GM12878 (cell line): ENCODE measurements at places on chromosomes 11 and 22.
A peak's percentile ranks its signal among the peaks of the same experiment; 100 is the strongest.

GRCh38 chr11:17722000-17722643 lies 2.8 kb downstream of the MYOD1 start:
- no peak for DNase-seq

DNA sequence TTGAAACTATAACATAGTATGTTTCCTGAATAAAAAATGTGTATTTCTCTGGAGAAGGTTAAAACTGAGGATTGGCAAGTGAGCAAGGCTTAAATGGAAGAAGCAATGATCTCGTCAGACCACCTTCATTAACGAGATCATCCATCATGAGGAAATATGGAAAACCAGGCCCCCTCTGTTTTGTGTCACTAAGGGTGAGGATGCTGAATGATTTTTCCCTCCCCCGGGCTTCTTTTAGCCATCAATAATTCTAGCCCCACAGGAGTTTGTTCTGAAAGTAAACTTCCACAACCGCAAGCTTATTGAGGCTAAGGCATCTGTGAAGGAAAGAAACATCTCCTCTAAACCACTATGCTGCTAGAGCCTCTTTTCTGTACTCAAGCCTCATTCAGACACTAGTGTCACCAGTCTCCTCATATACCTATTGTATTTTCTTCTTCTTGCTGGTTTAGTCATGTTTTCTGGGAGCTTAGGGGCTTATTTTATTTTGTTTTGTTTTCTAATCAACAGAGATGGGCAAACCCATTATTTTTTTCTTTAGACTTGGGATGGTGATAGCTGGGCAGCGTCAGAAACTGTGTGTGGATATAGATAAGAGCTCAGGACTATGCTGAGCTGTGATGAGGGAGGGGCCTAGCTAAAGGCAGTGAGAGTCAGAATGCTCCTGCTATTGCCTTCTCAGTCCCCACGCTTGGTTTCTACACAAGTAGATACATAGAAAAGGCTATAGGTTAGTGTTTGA lies 5.8 kb upstream of the HBE1 start:
- no peak for DNase-seq

DNA sequence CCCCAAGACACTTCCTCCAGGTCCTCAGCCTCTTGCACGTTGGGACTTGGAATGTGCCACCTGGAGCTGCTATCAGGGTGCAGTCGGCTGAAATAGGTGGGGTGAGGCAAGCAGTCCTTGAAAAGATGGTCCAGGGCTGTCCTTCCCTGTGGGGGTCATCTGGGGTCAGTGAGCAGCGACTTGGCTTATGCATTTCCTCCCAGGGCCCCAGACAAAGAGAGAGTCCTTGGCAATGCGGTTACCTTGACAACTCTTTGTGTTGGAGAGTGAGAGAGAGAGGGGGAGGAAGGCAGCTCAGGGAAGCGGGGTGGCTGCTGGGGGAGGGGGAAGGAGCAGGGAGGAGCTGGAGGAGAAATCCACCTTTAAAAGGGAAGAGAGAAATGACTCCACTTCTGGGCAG lies 93.8 kb downstream of the MIAT start:
- DNase-seq: no peak

DNA sequence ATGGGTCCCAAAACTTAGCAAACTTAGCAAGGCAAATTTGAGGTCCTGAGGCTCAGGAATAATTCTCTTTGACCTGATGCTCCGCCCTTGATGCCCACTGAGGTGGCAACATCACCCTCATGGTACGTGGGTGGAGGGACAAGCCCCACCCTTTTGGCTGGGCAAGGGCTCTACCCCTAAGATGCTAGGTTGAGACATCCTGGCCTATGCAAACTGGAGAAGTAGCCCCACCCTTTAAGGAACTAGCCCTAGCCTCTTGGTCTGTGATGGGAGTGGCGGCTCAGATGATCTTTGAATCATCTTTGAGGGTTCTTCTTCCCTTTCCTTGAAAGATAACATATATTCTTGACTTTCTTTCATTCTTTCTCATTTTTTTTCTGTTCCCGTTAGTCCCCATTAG lies 32.9 kb downstream of the CABIN1 start:
- DNase-seq: no peak

DNA sequence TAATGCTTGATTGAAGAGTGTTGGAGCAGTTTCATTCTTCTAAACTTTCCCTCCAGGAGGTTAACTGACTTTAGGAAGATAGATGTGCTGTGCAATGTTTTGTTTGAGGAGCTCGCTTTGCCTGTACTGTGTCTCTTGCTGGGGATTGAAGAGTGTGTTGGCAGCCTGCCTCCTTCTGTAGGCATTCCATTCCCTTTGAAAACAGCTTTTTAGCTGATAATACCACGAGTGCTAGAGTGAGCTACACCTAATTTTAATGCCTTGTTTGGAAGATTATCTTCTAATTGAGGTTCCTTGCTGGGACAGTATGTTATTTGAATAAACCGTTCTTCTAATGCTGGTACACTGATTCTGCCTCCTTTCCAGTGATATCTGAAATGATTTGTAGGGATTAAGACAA lies 7.2 kb downstream of the DDX10 start:
- DNase-seq: no peak

DNA sequence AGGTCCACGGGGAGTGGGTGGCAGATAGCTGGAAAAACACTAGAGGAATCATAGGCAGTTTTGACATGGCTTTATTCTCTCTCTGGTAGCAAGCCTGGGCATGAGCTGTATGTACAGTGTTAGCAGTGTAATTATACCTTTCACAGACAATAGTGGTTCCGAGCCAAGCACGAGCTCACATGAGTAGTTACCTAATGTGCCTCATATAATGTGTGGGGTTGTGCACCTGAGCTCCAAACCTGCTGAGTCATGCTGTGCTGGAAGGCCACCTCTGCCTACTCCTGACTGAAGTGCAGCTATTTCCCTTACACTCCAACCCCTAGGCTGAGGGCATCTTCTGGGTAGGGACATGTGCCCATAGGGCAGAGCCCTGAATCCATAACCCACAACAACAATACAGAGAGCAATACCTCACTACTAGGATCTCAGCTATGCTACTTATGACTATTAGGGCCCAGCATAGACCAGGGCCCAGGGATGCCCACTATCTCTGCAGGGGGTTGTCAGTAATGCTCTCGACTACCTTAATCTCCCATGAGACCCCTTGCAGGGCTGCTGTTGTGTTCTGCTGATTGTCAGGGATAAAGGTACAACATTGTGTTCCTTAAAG lies 432.1 kb downstream of the DYNC2H1 start:
- DNase-seq: no peak

DNA sequence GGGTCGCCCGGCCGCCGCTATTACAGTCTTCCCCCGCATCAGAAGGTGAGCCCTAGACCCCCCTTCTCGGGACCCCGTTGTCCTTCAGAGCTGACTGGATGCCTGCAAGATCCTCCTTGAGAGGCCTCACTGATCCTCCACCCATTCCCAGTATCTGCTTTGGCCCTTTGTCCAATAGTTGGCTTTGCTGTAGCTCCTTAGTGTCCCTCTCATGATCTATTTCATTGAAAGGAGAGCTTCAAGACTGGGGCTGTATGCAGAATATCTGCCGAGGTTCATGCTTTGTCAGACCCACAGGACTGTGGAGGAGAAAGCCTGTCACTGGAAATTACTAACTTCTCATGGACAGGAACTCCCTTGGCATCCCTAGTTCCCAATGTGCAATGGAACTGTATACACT lies 499 bp downstream of the DLAT start:
- DNase-seq: no peak

GRCh38 chr11:66002648-66003225 lies 434 bp downstream of the BANF1 start:
- DNase-seq: no peak

DNA sequence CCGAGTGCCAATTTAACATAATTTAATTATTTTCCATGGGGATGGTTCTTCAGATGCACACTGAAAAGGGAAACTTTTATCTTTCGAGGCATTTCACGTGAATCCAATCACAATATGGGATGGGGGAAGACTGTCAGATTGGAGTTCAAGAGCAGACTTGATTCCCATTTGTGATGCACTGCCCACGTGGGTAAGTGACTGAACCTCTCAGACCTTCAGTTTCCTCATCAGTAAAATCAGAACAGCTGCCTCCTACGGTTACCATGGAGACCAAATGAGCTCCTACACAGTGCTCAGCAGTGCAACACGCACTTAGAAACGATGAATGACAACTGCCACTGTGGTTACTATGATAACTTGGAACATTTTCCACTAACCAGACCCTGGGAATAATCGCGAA lies 21.7 kb downstream of the KIAA0930 start:
- DNase-seq: peak; percentile 20

- DNase-seq: no peak
Observed at GRCh38 chr11:8293171-8293570, 29.5 kb upstream of the LMO1 start.

GRCh38 chr11:67389477-67389876 lies 2.3 kb upstream of the RAD9A start:
- no peak for DNase-seq

- DNase-seq: no peak
Observed at GRCh38 chr22:40190501-40190900, 12.8 kb downstream of the TNRC6B start.

- DNase-seq: no peak
Observed at GRCh38 chr11:112769584-112769983, 191.6 kb upstream of the NCAM1 start.

- DNase-seq: no peak
Observed at GRCh38 chr11:8808226-8808585, 102.8 kb upstream of the AKIP1 start.

DNA sequence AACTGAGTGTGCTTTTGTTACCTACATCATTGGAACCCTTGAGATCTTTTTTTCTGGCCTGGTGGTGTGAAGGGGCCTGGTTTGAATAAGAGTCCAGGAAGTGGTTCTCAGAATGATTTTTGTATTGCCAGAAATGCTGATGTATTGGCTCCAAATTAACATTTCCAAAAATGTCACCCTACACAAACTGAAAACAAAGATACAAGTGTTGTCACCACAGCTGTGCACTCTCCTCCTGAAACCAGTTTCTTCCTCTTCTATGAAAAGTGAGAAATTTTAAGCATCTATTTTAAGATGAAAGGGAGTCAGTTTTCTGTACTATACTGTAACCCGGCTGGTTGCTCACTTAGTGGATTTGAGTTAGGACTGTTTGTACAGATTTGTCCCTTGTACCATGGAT lies 218.8 kb downstream of the PGR start:
- peak; percentile 62 for DNase-seq

DNA sequence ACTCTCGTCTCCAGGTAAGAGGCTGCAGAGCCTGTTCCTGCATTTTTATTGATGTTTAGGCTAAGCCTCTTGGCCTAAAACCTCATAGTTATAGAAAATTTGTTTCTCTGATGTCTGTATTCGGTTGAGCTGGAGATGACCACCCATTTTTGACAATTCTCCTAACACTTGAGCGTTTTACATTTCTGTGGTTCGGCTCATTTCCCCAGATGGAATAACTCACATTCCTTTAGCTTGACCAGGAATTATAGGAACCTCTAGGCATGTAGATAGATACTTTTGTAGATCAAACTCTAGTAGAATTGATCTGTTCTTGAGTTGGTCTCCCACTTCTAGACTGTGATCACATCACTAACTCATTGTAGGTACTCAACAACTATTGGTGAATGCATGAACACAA lies 172.6 kb upstream of the CADM1 start:
- no peak for DNase-seq

DNA sequence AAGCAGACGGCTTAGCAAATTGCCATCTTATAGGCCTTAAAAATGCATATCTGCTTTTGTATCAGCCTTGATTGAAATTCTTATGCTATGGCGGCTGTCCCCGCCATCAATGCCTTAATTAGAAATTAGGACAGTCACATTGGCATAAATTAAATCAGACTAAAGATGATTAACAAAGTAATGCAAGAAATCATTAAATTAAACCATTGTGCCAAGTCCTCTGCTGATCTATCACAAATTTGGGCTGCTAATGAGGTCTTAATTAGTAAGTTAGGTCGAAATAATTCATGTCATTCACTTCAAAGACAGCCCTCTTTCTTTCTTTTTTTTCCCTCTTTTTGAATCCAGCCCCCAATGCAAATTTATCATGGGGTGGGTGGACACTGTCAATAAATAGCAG lies 159.3 kb downstream of the MIAT start:
- no peak for DNase-seq

DNA sequence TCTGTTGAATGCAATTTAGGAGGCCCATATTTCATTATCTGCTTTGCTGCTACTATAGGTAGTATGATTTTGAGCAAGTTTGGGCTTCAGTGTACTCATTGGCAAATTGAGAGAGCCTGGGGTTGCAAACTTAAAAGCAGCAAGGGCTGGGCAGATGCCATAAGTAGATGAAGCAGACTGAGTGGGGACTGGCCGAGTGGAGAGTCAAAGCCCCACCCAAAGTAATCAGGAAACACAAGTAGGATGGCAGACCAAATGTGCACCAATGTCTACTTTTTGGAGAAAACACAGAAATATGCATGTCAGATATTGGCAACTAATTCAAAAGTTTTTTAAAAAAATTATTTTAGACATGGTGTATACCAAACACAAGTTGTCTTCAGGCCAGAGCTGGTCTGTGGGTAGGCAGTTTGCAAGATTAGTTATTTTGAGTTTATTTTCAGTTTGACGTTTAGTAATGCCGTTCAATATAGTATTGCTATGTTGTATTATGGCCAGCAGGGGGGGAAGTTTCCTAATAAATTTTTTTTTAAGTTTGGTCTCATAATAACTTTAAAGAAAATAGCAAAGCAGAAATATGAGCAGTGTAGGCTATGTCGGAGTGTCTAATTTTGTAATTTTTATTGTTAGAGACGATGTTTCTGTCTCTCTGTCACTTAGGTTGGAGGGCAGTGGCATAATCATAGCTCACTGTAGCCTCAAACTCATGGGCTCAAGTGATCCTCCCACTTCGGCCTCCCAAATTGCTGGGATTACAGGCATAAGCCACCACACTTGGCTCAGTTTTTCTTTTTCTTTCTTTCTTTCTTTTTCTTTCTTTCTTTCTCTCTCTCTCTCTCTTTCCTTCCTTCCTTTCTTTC lies 105.1 kb downstream of the HIPK3 start:
- no peak for DNase-seq

DNA sequence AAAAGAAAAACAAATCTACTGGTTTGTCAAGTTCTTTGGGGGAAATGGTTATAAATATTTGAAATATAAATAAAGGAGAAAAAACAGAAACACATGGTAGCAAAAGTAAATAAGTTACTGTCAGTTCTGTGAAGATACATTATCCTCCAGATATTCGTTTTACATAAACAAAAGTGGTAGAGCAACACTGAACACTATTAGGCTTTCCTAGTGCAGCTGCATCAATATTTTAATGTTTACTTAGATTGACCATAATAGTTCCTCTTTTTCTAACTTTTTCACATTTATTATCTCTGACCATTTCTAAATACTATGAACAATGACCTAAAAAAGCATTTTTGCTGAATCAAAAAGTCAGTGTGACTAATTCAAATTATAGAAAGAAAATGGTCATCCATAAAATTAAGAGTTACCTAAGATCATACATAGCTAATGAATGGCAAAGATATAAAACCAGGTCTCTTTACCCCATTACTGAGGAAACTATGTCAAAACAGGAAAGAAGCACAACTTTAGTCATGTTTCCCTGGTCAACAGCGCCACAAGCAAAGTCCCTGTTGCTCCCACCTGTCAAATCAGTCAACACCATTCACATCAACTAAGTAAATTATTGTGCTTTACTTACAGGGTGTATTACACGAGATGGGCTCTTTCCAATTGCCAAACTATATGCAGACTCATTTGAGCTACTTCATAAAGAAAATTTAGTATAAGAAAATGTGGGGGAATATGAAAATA lies 38.5 kb downstream of the SBF2 start:
- DNase-seq: no peak

- no peak for DNase-seq
Observed at GRCh38 chr11:85844439-85845123, 10.6 kb upstream of the CCDC83 start.
